ENCODE measurements at places on chromosomes 12 and 14.

DNA sequence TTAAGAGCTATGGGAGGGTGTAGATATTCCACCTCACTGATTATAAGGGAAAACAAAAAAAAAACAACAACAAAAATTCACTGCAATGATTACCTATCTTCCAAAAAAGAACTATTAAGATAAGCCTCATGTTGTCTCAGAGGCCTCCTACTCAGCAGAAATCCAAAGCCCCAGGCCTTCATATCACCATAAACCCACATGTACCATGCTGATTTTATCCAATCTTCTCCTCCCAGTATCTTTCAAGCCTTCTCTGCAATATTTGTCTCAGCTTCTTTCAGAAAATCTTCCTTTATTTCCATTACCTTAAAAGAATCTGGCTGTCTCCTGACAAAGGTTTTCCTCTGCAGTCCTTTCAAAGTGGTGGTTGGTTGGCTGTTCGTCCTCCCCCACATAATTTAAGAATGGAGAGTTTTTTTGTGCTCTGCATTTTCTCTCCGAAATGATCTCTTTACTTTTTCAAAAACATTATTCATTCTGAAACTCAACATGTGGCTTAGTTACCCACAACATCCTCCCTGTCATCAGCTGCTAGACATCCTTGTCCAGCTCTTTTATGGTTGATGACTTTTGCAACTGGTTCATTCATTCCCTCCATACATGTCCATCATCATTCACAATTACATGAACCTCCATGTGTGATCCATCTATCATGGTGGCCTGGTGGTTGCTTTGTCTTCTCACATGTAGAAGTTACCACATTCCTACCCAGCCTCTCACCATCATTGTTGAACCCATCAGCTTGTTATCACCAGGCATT is 2.9 kb upstream of the EPYC start:
- no peak for DNase-seq

DNA sequence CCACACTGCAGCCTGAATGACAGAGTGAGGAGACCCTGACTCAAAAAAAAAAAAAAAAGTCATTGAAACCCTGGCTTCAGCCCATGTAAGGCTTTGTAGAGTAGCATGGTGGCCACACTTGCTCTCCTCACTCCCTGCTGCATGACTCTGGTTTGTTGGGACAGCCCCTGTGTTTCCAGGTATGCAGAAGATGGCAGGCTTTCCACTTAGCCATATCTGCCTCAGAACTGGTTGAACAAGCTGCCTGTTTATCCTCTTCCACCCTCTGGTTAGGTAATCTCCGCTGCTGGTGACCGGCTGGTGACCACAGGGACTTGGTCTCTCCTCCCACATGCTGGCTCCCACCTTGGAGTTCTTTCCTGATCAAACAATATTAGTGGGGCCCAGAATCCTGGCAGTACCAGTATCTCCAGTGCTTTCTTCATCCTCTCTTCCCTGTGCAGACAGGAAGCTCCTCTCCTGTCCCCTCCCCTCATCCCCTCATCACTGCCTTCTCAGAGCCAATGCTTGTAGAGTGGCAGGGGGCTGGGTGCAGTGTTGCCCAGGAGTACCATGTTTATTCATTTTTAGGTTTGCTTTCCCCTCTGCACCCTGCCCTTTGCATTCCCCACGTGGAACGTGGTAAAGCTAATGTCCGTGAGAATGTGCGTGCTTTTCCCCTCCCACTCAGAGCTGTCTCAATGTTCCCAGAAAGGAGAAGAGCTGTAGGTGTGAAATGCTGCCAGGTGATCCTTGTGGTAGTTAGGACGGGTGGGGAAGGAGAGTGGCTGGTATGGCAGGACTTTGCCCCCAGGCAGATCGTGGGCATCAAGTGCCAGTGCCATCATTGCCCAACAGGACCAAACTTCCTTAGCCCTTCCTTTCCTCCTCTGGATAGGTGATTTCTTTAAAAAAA is 11.3 kb downstream of the ABHD12B start:
- no peak for DNase-seq

DNA sequence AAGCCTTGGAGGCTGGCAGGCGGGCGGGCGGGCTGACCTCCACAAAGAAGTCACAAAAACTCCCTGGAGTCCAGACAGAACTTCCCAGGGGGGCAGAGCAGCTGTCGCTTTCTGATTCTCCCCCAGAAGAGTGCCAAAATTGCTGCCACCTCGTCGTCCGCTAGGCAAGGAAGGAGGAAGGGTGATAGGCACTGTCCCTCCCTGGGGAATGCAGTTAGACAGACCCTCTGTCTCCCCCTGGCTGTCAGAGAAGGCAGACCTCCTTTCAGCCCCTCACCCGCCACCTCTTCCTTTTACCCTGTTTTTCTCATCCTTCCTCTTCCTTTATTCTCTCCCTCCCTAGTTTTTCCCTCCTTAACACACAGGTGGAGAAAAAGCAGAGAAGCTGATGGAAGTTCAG is 18.7 kb downstream of the GRIN2B start:
- DNase-seq: no peak

DNA sequence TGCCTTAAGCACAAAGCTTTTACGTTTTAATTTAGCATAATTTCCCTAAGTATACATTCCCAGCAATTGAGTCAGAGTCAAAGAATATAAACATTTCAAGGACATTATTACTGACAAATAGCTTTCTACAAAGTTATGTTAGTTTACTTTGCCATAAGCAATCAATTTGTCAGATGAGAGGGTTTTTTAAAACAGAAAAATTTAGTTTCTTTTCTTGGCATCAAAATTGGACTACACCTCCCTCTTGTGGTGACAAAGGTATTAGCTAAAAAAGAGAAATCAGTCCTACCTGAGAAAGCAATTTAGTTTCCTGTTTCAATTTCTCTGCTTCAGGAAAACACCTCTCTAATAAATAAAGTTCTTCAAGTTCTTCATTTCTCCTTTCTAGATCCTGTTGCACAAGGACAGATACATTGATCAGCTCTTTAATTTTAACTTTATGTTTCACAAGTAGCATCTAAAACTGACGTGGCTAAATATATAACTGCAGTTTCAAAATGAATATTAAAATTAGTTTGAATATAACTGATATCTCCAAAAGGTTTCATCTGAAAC is 39.9 kb downstream of the DNAI7 start:
- no peak for DNase-seq

GRCh38 chr12:9869307-9870161 is at the start of gene CLEC2B:
CLEC2B (minus strand) TSS chr12:9869354.
- no peak for DNase-seq

DNA sequence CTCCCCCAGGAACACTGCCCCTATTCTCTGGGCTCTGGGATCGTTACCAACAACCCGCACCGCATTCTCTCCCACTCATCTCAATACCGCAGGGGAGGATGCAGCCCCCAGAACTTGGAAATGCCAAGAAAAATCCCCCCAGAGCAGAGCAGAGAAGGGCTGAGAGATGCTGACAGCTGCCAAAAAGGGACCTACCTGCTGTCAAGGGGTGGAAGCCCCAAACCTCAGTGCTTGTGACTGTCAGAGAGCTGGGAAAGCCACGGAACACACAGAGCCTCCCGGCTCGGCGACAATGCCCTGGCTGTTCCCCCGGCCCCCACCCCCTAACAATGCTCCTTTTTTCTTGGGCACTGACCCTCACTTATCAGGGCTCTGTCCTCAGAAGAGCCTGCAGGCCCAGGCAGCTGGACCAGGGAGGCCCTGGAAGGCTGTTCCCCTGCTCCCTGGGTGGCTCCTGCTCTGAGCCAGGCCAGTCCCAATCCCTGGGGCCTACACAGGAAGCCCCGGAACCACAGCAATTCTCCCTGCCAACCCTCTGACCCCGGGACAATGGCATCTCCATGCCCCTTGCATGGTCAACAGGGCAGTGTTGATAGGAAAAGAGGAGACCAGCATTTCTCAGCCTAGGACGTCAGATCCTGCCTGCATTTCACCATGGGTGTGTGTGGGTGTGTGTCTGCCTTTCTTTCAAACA is 78.9 kb downstream of the ITPK1 start:
- DNase-seq: no peak

DNA sequence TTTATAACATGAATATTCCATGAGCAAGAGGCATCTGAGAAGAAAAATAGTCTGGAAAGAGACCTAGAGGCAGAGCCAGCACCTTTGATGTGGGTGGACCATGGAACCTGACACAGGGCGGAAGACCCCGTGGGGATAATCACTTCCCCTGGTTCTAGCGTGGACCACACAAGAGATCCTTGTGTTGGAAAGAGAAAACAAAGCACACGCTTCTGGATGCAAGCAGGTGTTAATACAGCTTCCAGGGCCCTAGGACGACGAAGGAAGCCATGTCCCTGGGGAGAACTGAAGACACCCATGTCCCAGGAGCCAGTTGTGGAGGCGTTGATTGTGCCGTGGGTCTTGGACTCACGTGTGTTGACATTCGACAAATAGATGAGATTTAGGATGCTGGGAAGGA is 102.9 kb downstream of the ADGRD1 start:
- DNase-seq: no peak

DNA sequence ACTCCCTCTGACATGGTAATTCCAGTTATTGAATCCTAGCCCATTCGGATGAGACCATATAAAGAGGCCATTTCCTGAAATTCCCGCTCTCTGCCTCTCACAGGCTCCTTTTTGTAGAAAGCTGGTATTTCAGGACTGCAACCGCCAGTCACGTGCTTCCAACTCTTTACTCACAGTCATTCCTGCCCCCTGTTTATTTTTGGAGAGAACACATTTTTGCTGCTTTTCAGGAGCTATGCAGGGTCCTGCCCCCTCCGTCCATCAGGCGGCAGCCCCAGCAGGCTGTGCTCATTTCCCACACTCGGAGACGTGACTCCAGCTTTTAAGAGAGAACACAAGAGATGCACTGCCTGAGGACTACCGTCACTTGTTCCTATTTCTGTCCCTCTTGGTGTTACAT is 26.8 kb downstream of the IFT43 start:
- DNase-seq: no peak

- no peak for DNase-seq
Observed at GRCh38 chr14:104678346-104678745, 11.1 kb upstream of the INF2 start.

- no peak for DNase-seq
Observed at GRCh38 chr12:130803702-130804101, 35.3 kb downstream of the STX2 start.

GRCh38 chr14:103436533-103436932 is 51.3 kb downstream of the MARK3 start:
- DNase-seq: no peak

DNA sequence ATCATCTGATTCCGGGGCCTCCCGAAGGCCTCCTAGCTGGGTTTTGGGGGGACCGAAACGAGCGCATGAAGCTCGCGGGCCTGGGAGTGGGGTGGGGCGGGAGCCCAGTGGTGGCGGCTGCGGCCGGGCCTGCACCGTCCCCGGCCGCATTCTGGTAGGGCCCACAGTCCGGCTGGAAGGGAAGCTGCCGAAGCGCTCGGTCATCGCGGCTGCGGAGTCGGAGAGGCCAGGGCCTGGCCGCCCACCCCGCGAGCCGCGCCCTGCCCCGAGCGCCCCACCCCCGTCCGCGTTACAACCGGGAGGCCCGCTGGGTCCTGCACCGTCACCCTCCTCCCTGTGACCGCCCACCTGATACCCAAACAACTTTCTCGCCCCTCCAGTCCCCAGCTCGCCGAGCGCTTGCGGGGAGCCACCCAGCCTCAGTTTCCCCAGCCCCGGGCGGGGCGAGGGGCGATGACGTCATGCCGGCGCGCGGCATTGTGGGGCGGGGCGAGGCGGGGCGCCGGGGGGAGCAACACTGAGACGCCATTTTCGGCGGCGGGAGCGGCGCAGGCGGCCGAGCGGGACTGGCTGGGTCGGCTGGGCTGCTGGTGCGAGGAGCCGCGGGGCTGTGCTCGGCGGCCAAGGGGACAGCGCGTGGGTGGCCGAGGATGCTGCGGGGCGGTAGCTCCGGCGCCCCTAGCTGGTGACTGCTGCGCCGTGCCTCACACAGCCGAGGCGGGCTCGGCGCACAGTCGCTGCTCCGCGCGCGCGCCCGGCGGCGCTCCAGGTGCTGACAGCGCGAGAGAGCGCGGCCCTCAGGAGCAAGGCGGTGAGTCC is at the start of gene KLC1:
Gene KLC1, plus strand, starts transcription at position 528 of the 819 bp plus-strand sequence. CDS start 25,354 bp downstream, outside the sequence.
- peak; percentile 57 for DNase-seq

- no peak for DNase-seq
Observed at GRCh38 chr12:76508128-76508980, 51.2 kb downstream of the OSBPL8 start.

DNA sequence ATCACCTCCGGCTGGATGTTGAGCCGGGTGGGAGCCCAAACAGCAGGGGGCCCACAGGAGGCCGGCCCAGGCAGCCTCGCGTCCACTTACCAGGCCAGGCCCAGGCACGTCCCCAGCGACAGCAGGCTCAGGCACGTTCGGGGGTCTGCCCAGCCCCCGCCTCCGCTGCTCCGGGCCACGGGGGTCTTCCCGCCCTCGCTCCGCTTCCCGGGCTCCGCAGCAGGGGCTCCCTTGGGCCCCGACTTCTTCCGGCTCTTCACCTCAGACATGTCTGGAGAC is 216 bp downstream of the IKBIP start:
- no peak for DNase-seq

- no peak for DNase-seq
Observed at GRCh38 chr12:49089821-49090773, 4.5 kb downstream of the DHH start.

- DNase-seq: no peak
Observed at GRCh38 chr12:104671409-104672095, 214.8 kb downstream of the CHST11 start.

- no peak for DNase-seq
Observed at GRCh38 chr14:85276979-85277228, 253.0 kb upstream of the FLRT2 start.

DNA sequence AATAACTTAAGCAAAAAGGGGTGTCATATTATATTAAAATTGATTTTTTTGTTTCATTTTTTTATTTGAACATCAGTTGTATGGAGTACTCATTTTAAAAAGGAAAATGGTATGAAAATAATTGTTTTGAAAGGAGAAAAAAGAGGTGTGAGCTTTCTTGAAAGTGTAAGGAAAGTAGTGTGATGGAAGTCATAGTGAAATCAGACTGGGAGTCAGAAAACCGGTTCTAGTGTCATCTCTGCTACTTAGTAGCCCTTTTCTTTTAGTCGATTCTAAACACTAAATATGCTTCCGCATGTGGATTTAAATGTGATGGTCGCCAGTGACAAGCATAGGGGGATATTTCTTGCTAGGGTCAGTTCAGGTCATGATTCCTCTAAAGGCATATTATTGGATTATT is 1.8 kb upstream of the DYRK2 start:
- DNase-seq: no peak

GRCh38 chr12:28987538-28988324 is 161.3 kb upstream of the FAR2 start:
- no peak for DNase-seq

- no peak for DNase-seq
Observed at GRCh38 chr12:47269916-47270315, 190.2 kb upstream of the AMIGO2 start.

GRCh38 chr14:84003346-84003745 is 1526.6 kb upstream of the FLRT2 start:
- no peak for DNase-seq
